ENCODE measurements at places on chromosomes 6 and 20.

DNA sequence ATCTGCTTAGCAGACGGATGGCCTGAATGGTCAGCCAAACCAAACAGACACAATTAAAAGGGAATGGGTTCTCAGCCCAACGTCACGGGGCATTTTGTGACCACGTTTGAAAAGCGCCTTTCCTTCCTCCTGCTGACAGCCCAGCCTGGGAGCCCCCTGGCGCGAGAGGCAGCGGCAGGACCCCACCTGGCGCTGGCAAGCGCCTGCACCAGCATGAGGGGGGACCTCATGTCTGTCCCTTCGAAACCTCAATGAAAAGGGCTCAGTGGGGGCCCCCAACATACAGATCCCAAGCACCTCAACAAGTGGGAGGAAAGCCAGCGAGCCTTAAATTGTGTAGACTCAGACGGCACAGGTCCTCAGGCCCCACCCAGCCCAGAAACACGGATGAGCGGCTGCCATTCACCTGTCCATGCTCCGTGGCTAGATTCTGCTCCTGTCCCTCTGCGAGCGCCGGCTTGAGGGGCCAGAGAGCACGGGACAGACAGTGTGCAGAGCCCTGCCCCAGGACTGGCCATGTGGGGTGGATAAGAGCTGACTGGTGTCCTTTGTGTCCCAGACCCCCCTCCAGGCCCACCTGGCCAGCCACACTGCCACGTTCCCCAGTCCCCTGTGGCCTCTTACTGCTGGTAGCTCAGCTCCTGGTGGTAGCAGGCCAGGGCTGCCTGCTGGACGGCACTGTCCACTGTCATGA lies 87.6 kb downstream of the NINL start:
- no peak for DNase-seq

- DNase-seq = no peak
Observed at GRCh38 chr6:87756858-87757257, 54.8 kb upstream of the AKIRIN2 start.

DNA sequence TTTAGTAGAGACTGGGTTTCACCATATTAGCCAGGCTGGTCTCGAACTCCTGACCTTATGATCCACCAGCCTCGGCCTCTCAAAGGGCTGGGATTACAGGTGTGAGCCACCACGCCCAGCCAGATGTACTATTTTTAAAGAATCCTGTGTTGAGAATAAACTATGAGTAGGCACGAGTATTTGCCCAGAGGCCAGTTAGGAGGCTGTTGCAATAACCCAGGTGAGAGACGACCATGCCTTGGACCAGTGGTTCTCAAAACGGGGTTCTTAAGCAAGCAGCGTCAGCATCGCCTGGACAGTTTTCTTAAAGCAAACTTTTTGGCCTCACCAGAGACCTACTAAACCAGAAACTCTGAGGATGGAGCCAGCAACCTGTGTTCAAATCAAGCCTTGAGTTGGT lies 258.8 kb downstream of the ZNF217 start:
- DNase-seq = no peak

GRCh38 chr6:160737934-160738333 lies 35.9 kb downstream of the PLG start:
- no peak for DNase-seq

DNA sequence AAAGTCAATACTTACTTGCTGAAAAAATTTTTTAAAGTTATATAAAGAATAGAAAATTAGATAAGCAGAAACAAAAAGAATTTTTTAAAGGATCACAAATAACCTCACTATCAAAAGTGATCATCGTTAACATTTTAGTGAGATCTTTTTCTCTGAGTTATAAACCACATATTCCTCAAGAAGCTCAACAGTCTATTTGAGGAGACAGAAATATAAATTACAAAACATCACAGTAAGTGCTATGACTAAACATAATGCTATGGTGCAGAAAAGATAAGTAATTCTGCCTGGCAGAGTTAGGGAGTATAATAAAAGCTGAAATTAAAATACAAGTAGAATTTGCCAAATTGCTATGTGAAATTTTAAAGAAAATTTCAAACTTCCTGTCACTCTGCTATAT lies 226.7 kb downstream of the LMBRD1 start:
- DNase-seq = no peak

- no peak for DNase-seq
Observed at GRCh38 chr6:131231103-131231502, 95.8 kb downstream of the AKAP7 start.

DNA sequence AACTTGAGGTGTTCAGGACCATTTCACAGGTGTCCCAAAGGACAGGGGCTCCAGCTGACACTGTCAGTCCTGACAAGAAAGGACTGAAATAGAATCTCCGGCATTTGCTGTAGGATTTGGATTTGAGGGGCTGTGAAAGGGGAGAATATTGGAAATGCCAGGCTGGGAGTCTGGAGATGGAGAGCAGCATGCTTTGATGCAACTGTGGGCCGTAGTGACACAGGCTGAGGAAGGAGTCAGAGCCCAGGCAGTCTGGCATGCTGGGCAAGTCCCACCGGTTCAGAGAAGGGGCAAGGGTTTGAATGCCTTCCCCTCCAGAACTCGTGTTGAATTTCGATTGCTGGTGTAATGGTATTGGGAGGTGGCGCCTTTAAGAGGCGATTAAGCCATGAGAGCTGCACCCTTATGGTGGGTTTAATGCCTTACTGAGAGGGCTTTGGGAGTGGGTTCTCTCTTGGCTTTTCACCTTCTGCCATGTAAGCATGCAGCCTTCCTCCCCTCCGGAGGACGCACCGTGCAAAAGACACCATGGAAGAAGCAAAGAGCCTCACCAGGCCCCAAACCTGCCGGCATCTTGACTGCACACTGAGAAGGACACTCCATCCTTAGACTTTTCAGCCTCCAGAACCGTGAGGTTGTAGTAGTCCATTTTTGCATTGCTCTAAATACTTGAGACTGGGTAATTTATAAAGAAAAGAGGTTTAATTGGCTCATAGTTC lies 9.4 kb upstream of the PYGB start:
- DNase-seq = peak; percentile 35

DNA sequence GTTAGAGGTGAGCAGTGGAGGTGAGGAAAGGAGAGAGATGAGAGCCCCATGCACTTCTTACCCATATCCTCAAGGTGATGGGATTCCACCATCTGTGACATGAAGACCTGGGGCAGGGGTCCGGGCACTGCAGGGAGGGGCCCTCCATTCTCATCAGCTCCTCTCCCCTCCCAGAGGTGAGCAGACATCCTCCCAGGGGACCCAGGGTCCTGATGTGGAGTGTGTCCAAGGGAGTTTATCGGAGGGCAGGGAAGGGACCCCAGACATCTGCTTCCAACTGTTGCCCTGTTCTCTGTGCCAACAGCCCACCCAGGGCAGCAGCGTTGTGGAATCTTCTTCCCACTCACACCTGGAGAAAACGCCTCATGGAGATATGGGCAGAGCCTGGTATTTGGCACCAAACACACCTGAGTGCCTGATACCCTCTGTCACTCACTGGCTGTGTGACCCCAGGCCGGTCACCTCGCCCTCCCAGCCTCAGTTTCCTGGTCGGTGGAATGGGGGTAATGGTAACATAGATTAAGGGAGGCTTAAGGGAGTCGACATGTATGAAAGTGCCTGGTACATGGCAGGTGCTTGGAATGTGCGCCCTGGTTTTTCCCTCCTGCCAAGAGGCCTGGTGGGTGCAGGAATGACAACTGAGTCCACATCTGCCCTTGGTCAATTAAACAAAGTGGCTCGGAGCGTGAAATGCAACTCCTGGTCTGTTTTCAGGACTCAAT lies 227.9 kb downstream of the PREX1 start:
- DNase-seq = peak; percentile 8

GRCh38 chr6:109340811-109341210 lies 41.5 kb downstream of the CD164 start:
- DNase-seq = no peak

- no peak for DNase-seq
Observed at GRCh38 chr6:140571145-140571544, 1196.7 kb upstream of the CITED2 start.

- DNase-seq = no peak
Observed at GRCh38 chr6:8982668-8983067, 547.3 kb upstream of the SLC35B3 start.

GRCh38 chr6:168540713-168541291 lies 99.8 kb downstream of the SMOC2 start:
- no peak for DNase-seq

GRCh38 chr6:340186-340955 lies 48.1 kb downstream of the DUSP22 start:
- DNase-seq = no peak

GRCh38 chr6:80020381-80021120 lies 16.1 kb downstream of the TTK start:
- no peak for DNase-seq

DNA sequence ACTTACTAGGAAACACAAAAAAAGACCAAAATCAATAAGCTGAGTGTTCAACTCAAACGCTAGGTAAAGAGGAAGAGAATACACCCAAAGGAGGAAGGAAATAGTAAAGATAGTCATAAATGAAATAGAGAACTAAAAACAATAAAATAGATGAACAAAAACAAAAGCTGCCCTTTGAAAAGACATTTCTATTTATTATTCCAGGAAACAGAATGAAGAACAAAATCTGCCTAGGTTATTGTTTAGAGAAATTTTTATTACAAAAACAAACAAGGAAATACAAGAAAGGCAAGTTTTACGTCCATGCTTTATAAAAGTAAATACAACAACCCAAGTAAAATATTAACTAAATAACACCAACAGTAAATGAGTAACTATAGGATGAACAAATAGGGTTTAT lies 20.1 kb downstream of the HLA-DMB start:
- no peak for DNase-seq

DNA sequence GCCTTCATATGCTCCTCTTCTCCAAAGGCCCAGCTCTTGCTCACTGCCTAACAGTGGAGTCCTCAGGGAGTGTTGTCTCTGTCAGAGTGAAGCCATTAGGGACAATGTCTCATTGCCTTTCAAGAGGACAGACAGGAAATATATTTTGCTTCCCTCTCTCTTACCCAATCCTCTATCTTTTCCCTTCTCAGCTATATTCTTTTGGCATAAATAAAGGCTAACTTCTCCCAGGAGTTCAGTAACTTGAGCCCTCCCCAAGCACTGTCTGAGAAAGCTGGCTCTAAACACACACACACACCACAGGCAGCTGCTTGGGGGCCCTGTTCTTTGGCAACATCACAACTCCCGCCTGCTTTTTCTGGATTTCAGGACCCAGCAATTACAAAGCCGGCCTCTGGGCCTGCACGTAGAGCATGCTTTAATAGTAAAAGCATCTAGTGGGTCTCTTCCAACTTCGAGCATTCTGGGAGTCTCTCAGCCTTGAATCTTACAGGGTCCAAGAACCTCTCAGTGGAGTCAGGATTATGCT lies 34.7 kb upstream of the LAMA4 start:
- DNase-seq = peak; percentile 86

- no peak for DNase-seq
Observed at GRCh38 chr6:93447874-93448273, 28.5 kb upstream of the EPHA7 start.

DNA sequence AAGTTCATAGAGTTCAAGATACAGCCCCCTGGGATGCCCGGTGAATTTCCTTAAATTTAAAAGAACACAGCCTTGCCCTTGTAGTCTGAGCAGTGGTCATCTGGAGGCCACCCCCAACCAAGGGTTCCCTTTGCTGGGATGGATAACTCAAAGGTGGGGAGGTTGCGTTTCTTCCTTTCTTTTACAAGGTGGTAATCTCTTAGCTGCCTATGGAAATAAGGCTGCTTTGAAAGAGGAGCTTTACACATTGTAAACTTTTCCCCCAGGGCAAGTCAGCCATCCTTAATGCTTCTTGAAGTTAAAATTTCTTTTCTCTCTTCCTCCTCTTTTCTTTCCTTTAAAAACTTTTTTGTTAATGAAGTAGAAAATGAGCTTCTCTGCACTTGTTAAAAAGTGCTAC lies 71.2 kb upstream of the PRDM1 start:
- DNase-seq = no peak

DNA sequence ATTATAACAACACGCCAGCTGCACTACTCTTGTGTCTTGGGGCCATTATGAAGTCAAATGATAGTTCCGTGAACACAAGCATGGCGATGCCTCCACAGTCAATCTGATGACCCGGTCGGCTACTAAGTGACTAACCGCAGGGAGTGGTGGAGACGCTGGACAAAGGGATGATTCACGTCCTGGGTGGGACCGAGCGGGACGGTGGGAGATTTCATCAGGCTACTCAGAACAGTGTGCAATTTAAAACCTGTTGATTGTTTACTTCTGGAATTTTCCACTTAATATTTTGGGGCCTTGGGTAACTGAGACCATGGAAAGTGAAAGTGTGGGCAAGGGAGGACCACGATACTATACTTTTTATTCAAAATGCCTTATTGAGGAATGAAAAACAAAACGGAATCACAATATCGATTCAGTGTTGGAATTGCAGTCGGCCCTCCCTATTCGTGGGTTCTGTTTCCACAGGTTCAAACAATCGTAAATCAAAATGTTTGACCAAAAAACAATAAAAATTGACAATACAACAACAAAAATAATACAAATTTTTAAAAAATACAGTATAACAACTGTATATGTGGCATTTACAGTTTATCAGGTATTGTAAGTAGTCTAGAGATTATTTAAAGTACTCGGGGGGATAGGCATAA lies 66.5 kb downstream of the MYLK4 start:
- no peak for DNase-seq

- DNase-seq = no peak
Observed at GRCh38 chr6:27994616-27995015, 37.6 kb downstream of the OR2B6 start.

DNA sequence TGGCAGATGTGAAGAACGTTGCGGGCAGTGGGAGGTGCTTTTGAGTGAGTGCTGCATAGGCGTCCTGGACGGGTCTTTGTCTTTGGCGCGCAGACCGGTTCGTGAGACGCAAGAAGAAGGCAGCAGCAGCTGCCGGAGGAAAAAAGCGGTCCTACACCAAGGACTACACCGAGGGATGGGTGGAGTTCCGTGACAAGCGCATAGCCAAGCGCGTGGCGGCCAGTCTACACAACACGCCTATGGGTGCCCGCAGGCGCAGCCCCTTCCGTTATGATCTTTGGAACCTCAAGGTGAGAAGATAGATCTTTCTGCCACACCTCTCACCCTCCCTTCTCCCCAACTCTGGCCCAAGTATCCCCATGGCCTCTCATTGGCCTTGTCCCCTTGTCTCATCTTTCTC lies 1.1 kb downstream of the ABT1 start:
- DNase-seq = no peak

GRCh38 chr6:33314515-33314942 lies 651 bp upstream of the TAPBP start:
- DNase-seq = peak; percentile 64

- no peak for DNase-seq
Observed at GRCh38 chr6:168716581-168716980, 275.6 kb downstream of the SMOC2 start.

Data from Right ventricle myocardium superior (tissue), 1 donor.